ENCODE measurements at places on chromosomes 11 and 22. TPM values are rescaled to one million over a fixed set of nuclear protein-coding genes. Genes with fewer than 3 reads are reported as not detected.

- peak overlapping the region; percentile 100 for H3K4me3 ChIP-seq
- H3K27ac ChIP-seq = no peak overlapping the region
- no peaks in the 10 kb centered on the region for H3K27me3 ChIP-seq
- no peaks in the 10 kb centered on the region for H3K4me1 ChIP-seq
- DNase-seq = no peak
Observed at GRCh38 chr11:107457205-107457557, 444 bp downstream of the CWF19L2 start.

GRCh38 chr11:126776119-126776518 lies 224.5 kb downstream of the KIRREL3 start:
- no peak for DNase-seq
- no peaks in the 10 kb centered on the region for H3K36me3 ChIP-seq
- H3K4me3 ChIP-seq = no peak overlapping the region
- H3K4me1 ChIP-seq = no peaks in the 10 kb centered on the region
- H3K27ac ChIP-seq = no peak overlapping the region

DNA sequence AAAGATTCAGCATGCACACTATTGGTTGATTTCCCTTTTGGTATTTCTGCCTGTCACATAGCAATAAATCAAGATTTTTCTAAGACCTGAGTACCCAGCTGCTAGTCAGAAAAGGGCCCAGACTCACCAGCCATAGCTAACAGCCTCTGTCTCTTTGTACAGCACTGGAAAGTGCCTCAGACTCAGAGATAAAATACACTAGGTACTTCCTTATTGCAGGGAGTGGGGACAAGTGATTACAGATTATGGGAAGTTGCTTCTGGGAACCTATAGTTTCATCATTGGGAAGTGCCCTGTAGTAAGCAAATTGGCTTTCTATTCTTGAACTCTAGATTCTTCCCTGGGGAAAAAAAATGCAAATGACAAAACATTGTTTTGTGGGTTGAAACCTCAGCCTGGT lies at the start of gene CASP5:
TSS of gene CASP5 (minus strand) at position 166 of the 400 bp plus-strand sequence. CDS start at position 134, 32 bp downstream.
- no peaks in the 10 kb centered on the region for H3K27me3 ChIP-seq
- H3K27ac ChIP-seq = no peak within 1 kb of the TSS
- H3K4me3 ChIP-seq = no peak within 1 kb of the TSS
- no peaks in the 10 kb centered on the region for H3K36me3 ChIP-seq
- no peak for DNase-seq

GRCh38 chr11:65708451-65708850 lies 3.6 kb upstream of the KAT5 start:
- H3K4me3 ChIP-seq = no peak overlapping the region
- no peaks in the 10 kb centered on the region for H3K27me3 ChIP-seq
- H3K36me3 ChIP-seq = no peaks in the 10 kb centered on the region
- H3K4me1 ChIP-seq = no peaks in the 10 kb centered on the region
- H3K27ac ChIP-seq = no peak overlapping the region

GRCh38 chr11:2401436-2401984 lies 960 bp downstream of the TSSC4 start:
- H3K27me3 ChIP-seq = no peaks in the 10 kb centered on the region
- peaks cover 3% of the 10 kb centered on the region for H3K36me3 ChIP-seq

TENM4 gene
- total RNA-seq = 4.7 TPM

All from aorta (tissue), 5 donors.